ENCODE measurements at places on chromosomes 2 and 18.

DNA sequence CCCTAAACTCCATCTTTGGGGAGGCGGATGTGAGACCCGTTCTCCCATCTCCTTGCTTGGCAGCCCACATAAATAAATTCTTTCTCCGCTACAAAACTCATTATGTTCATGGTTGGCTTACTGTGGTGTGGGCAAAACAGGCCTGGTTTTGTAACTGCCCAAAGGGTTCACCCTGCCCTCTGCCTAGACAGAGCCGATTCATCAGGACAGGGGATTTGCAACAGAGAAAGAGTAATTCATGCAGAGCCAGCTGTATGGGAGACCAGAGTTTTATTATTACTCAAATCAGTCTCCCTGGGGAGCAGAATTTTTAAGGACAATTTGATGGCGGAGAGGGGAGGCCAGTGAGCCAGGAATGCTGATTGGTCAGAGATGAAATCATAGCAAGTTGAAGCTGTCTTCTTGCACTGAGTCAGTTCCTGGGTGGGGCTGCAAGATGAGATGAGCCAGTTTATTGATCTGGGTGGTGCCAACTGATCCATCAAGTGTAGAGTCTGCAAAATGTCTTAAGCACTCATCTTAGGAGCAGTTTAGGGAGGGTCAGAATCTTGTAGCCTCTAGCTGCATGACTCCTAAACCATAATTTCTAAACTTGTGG lies 8.4 kb upstream of the RNF125 start:
- no peak for DNase-seq

DNA sequence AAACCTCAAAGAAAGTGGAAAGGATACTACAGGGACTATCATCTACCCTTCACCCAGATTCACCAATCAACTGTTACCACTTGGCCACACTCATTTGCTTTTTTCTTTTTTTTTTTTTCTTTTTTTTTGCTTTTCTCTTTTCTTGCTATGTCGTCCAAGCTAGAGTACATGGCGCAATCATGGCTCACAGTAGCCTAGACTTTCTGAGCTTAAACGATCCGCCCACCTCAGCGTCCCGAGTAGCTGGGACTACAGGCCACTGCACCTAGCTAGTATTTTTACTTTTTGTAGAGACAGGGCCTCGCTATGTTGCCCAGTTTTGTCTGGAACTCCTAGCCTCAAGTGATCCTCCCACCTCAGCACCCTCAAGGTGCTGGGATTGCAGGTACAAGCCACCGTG lies 24.0 kb downstream of the BIN1 start:
- DNase-seq, result no peak

DNA sequence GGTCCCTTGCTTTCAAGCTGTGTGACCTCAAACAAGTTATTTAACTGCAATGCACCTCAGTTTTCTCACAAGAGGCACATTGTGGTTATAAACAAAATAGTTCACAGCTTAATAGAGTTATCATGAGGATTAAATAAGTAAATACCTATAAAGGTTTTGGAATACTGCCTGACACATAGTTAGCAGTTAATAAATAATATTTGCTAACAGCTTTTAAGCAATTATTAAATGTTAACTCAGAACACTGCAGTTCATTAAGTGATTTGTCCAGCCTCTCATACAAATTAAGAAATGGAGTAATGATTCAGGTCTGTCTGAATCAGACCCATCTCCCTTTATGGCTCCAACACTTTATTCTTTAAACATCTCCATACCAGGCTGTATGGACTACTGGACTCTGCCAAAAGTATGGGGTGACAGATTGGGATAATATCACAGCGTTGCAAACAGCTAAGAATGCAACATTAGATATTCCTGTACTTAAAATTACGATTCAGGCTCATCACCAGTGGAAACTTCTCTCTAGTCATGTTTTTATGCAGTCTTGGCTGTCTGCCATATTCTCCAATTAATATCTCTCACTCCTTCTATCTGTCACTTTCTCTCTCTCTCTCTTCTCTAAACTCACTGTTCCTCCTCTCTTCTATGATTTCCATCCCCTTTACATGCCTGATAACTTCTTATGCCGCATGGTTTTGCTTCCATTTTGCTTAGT lies 370.6 kb upstream of the UBE2E3 start:
- DNase-seq, result no peak

- DNase-seq, result no peak
Observed at GRCh38 chr2:233034091-233034882, 1.8 kb downstream of the NEU2 start.

DNA sequence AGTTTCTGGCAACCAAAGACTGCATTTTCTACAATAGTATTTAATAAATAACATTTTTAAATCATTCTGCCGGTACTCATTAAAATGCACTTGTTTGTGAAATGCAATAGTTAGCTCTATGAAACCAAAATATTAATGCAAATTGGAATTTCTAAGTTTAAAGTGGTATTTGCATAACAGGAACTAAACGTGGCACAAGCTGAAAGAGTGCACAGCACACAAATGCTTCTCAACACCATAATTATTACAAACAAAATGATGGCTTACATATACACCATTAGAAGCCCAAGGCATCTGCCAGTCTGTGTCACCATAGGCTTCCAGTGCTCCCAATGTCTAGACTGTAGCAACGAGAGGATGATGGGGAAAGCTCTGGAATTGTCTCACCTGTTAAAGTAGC lies 280.5 kb downstream of the TCF4 start:
- DNase-seq, result no peak

- DNase-seq, result no peak
Observed at GRCh38 chr2:102780467-102780866, 18.6 kb downstream of the TMEM182 start.

DNA sequence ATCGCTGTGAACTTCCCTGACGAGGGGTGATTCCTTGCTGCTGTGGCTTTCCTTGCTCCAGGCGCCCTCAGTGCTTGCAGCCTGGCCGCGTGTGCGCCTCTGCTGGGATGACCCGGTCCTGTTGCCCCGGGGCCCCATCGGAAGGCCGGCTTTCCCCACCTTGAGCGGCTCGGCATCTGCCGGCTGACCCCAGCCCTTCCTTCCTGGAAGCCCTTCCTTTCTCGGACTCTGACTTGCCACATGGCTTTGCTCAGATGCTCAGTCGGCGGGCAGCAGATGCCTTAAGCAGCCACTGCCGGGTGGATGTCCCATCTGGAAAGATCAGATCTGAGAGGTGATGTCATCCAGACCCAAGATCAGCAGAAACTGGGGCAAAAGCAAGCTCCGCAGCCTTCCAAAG lies 100.5 kb upstream of the ODC1 start:
- DNase-seq, result no peak

DNA sequence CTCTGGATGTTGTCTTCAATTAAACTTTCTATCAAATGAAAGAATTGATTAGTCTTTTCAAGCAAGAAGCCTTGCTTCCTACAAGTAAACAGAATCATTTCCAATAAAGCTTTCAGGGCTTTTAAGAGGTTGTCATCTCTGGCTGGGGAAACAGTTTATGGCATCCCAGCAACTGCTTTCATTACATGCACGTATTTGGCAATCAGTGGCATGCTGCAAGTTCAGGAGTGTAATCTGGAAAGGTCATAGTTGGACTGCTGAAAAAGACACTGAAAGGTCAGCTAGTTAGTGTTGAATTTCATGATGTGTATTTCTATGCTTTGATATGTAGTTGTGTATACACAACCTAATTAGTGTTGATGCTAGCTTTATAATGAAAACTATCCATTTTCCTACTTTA lies 332.9 kb downstream of the DSC3 start:
- DNase-seq, result no peak

- no peak for DNase-seq
Observed at GRCh38 chr18:79570266-79571201, 109.1 kb upstream of the CTDP1 start.

DNA sequence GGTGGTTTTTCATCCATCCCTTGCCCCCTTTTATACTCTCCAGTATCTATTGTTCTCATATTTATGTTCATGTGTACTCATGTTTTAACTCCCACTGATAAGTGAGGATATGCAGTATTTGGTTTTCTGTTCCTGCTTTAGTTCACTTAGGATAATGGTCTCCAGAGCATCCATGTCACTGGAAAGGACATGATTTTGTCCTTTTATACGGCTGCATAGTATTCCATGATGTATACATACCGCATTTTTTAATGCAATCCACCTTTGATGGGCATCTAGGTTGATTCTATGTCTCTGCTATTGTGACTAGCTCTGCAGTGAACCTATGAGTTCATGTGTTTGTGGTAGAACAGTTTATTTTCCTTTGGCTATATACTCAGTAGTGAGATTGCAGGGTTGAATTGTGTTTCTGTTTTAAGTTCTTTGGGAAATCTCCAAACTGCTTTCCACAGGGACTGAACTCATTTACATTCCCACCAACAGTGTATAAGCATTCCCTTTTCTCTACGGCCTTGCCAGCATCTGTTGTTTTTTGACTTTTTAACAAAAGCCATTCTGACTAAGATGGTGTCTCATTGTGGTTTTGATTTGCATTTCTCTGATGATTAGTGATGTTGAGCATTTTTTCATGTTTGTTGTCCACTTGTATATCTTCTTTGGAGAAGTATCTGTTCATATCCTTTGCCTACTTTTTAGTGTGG lies 420.2 kb downstream of the THSD7B start:
- no peak for DNase-seq

DNA sequence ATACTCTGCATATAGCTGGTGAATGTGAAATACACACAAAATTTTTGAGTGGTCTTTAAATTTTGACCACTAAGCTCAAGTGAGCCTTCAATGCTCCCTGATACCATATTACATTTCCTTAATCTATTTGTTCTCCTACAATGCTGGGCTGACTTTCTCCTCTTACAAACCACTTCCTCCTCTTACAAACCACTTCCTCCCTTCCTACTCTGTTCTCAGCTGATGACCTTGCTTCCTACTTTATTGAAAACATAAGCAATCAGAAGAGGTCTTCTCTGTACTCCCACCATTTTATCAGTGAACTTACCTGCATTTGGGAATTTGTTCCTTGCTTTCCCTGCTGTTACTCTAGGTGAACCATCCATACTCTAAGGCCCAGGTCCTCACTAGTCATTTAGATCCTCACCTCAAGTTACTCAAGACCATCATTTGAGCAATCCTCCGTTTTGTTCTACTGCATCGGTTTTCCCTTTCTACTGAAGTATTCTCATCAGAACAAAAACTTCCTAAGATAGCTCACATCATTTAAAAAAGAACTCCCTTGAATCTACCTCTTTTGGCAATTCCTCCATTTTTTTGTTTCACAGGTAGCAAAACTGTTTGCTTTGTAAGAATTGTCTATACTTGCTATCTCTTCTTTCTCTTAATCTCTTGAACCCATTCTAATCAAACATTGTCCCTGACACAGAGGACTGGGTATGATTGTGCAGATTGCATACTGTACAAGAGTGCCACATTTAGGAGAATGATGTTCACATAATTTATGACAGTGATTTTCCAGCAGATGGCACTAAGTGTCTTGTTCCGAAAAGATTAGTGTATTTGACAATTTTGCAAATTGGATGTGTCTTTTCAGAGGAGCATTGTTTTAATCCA lies 96.5 kb downstream of the EPB41L5 start:
- no peak for DNase-seq

DNA sequence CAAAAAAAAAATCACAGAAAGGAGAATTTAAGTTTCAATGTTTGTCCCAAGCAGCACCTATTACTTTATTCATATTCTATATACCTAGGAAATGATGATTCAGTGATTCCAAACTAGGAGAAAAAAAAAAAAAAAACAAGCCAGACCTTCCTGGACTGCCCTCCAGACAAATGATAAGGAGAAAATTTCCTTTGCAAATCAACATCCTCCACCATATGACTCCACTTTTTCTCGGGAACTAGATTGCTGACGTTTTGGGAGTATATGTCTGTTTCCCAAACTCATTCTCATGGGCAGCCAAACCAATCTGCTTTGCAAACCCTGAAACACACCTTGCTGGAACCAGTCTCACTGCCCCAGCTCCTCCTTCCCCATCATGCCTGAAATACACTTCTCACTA lies 16.8 kb downstream of the AP1S3 start:
- DNase-seq, result no peak

GRCh38 chr18:30500240-30500945 lies 542.1 kb downstream of the DSC3 start:
- no peak for DNase-seq

- no peak for DNase-seq
Observed at GRCh38 chr2:218622606-218623365, 15.1 kb downstream of the PLCD4 start.

GRCh38 chr18:911486-911885 lies 6.8 kb downstream of the ADCYAP1 start:
- no peak for DNase-seq

DNA sequence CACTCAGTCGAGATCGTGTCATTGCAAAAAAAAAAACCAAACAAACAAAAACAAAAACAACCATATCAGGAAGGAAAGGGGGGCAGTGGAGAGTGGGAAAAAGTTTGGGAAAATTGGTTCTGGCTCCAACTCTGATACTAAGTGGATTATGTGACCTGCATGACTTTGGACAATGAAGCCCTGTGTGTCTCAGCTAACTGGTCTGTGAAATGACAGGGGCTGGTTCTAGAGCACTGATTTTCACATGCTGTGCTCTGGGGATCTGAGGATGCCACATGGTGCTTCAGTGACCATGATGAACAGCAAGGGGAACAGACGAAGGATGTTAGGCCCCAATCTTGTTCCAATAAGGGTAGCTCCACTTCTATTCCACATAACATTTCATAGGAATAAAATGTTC lies 157.4 kb upstream of the DNMT3A start:
- no peak for DNase-seq
